Activated CD4-positive, alpha-beta T cell treated with anti-CD3 and anti-CD28 coated beads, Interleukin-2, amount 10 ng/mL, durations not matched to agents 7 days and 5 days (primary cell): ENCODE measurements at places on chromosomes 12 and 14.
A peak's percentile ranks its signal among the peaks of the same experiment; 100 is the strongest.

DNA sequence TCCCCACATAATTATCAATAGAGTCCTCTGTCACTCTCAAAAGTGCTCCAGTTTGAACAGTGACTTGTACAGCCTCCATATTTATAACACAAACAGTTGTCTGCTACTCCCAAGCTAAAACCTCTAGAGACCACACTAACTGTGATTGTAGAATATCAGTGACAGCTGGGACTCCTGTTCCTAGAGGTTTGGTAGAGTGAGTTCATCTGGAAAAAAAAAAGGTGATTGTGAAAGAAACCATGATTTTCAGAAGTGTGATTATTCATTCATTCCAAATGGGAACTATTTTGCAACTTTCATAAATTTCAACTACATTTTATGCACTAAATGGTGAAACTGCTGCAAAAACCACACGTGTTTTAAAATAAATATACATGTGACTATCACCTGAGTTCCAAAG, 128.0 kb upstream of the PLXNC1 start:
- H3K27me3 ChIP-seq = no peaks in the 10 kb centered on the region
- peaks cover 15% of the 10 kb centered on the region for H3K36me3 ChIP-seq
- H3K27ac ChIP-seq = no peak overlapping the region
- no peaks in the 10 kb centered on the region for H3K4me1 ChIP-seq
- H3K4me3 ChIP-seq = no peak overlapping the region

GRCh38 chr12:4441355-4442335, 4.0 kb downstream of the FGF6 start:
- no peak overlapping the region for H3K4me3 ChIP-seq
- DNase-seq = no peak
- peaks cover 16% of the 10 kb centered on the region for H3K4me1 ChIP-seq
- H3K36me3 ChIP-seq = no peaks in the 10 kb centered on the region

GRCh38 chr12:109793411-109793810, 39.8 kb downstream of the TRPV4 start:
- no peak overlapping the region for H3K27ac ChIP-seq
- no peaks in the 10 kb centered on the region for H3K36me3 ChIP-seq
- no peaks in the 10 kb centered on the region for H3K4me1 ChIP-seq
- H3K27me3 ChIP-seq = peaks cover 3% of the 10 kb centered on the region

GRCh38 chr12:105222726-105223351, 13.1 kb downstream of the APPL2 start:
- H3K27me3 ChIP-seq = no peaks in the 10 kb centered on the region
- no peak overlapping the region for H3K4me3 ChIP-seq
- H3K36me3 ChIP-seq = peaks cover 20% of the 10 kb centered on the region
- H3K27ac ChIP-seq = no peak overlapping the region
- peaks cover 23% of the 10 kb centered on the region for H3K4me1 ChIP-seq
- no peak for DNase-seq

DNA sequence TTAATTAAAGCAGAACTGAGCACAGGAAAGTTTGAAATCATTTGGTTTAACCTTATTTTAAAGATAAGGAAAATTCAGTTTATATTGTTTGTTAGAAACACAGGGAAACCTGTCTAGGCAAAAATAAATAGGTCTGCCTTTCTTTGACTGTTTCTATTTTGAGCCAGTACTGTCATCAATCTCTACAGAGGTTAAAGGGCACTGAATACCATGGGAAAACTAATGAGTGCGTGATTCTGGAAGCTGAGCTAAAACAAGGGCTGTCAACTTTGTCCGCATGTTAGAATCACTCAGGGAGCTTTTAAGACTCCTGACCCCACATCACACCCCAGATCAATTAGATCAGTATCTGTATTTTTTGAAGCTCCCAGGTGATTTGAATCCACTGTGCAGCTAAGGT, 38.8 kb downstream of the NOPCHAP1 start:
- H3K27ac ChIP-seq = no peak overlapping the region
- H3K27me3 ChIP-seq = no peaks in the 10 kb centered on the region
- H3K4me1 ChIP-seq = no peaks in the 10 kb centered on the region
- H3K36me3 ChIP-seq = no peaks in the 10 kb centered on the region

DNA sequence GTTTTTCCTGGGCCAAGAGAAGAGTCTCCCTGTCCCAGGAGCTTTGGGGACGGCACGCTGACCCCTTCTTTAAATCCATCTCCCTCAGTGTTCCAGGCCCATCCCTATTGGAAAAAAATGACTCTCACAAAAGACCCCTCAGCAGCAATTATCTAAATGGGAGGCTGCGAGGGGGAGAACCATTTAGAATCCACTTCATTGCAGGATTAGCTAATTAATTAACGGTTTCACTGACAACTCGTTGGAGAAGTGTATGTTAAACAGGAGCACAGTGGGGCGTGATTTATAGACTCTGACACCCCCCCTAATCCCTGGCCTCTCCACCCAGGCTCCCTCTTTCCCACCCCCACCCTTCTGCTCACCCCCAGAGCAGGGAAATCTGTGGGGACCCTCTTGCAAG, 162.8 kb upstream of the LHX5 start:
- no peaks in the 10 kb centered on the region for H3K4me1 ChIP-seq
- H3K27me3 ChIP-seq = peaks cover 17% of the 10 kb centered on the region
- no peak for DNase-seq
- H3K4me3 ChIP-seq = no peak overlapping the region
- no peaks in the 10 kb centered on the region for H3K36me3 ChIP-seq
- no peak overlapping the region for H3K27ac ChIP-seq

GRCh38 chr12:19988459-19988873, 379.9 kb upstream of the PDE3A start:
- H3K36me3 ChIP-seq = no peaks in the 10 kb centered on the region
- H3K4me3 ChIP-seq = no peak overlapping the region
- H3K4me1 ChIP-seq = no peaks in the 10 kb centered on the region
- no peaks in the 10 kb centered on the region for H3K27me3 ChIP-seq
- H3K27ac ChIP-seq = no peak overlapping the region
- no peak for DNase-seq

- no peaks in the 10 kb centered on the region for H3K27me3 ChIP-seq
- peaks cover 73% of the 10 kb centered on the region for H3K4me1 ChIP-seq
- H3K36me3 ChIP-seq = peaks cover 21% of the 10 kb centered on the region
Observed at GRCh38 chr12:111409403-111409779, 3.7 kb downstream of the SH2B3 start.

DNA sequence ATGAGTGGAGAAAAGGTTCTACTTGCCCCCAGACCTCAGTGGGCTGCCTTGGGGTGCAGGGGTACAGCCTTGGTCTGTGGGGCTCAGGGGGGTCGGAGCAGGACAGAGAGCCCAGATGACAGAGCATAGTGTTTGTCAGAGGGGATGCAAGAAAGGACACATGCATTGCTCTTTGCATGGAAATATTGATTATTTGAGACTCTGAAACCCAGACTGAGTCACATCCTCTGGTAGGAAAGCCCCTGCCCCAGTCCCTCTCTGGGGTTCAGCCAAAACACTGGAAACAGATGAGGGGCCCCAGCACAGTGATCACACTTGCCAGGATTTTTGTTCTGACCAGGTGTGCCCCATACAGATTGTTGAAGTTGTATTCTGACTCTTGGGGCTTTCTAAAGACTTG, 1094.4 kb downstream of the BCL11B start:
- H3K4me1 ChIP-seq = peaks cover 95% of the 10 kb centered on the region
- peaks cover 6% of the 10 kb centered on the region for H3K36me3 ChIP-seq
- H3K27ac ChIP-seq = peak overlapping the region; percentile 93
- no peak overlapping the region for H3K4me3 ChIP-seq

- no peaks in the 10 kb centered on the region for H3K4me1 ChIP-seq
- no peak overlapping the region for H3K4me3 ChIP-seq
- no peak overlapping the region for H3K27ac ChIP-seq
- H3K36me3 ChIP-seq = no peaks in the 10 kb centered on the region
Observed at GRCh38 chr12:111353603-111354295, 15.1 kb downstream of the PHETA1 start.

- H3K36me3 ChIP-seq = peaks cover 6% of the 10 kb centered on the region
- H3K4me1 ChIP-seq = peaks cover 21% of the 10 kb centered on the region
- H3K27me3 ChIP-seq = no peaks in the 10 kb centered on the region
- no peak overlapping the region for H3K4me3 ChIP-seq
Observed at GRCh38 chr12:50571786-50572185, 67.0 kb downstream of the DIP2B start.

DNA sequence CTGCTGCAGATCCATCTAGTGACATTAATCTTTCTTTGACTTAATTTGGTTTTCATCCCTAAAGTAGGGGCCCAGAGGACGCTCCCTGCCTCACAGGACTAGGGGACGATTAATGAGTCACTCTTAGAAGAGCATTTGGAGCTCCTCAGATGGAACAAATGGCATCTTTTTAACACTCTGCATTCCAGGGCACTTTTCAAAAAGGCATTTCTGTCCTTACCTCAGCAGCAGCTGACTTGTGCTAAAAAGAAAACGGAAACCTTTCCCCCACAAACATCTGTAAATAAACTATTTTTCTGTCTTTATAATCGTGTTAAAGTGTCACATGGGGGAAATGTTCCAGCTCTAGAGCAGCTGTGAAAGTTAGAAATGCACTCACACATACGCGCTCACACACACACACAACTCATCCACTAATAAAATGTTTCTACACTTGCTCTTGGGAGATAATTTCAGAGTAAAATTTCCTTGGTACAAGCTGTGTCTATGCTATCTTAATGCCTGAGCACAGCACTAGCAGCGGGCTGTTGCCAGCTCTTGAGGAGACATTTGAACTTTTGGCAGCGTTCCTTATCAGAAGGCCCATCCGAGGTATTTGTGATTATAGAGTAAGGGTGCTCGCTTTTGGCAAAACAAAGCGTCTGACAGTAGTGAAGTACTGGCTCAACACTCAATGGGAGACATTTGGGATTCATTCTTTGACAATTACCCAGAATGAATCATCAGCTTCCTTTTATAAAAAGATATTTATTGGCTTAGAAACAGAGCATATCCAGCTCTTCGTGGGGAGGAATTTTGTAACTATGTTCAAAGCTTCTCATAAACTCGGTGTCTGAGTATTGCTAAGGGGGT, 141.3 kb downstream of the PLXNC1 start:
- H3K4me1 ChIP-seq = no peaks in the 10 kb centered on the region
- no peak overlapping the region for H3K4me3 ChIP-seq
- no peak for DNase-seq
- no peak overlapping the region for H3K27ac ChIP-seq

GRCh38 chr14:97571201-97571600, 774.0 kb downstream of the VRK1 start:
- no peaks in the 10 kb centered on the region for H3K4me1 ChIP-seq
- H3K27ac ChIP-seq = no peak overlapping the region
- H3K36me3 ChIP-seq = peaks cover 5% of the 10 kb centered on the region
- H3K4me3 ChIP-seq = no peak overlapping the region

GRCh38 chr12:46303039-46303666, 34.3 kb upstream of the SLC38A1 start:
- peaks cover 11% of the 10 kb centered on the region for H3K27me3 ChIP-seq
- H3K4me1 ChIP-seq = peaks cover 4% of the 10 kb centered on the region
- no peak overlapping the region for H3K4me3 ChIP-seq
- no peaks in the 10 kb centered on the region for H3K36me3 ChIP-seq
- no peak overlapping the region for H3K27ac ChIP-seq
- peak; percentile 60 for DNase-seq

GRCh38 chr12:45575823-45576475, 153.6 kb upstream of the ARID2 start:
- H3K36me3 ChIP-seq = no peaks in the 10 kb centered on the region
- peaks cover 7% of the 10 kb centered on the region for H3K4me1 ChIP-seq
- DNase-seq = no peak
- no peak overlapping the region for H3K27ac ChIP-seq
- peaks cover 9% of the 10 kb centered on the region for H3K27me3 ChIP-seq

DNA sequence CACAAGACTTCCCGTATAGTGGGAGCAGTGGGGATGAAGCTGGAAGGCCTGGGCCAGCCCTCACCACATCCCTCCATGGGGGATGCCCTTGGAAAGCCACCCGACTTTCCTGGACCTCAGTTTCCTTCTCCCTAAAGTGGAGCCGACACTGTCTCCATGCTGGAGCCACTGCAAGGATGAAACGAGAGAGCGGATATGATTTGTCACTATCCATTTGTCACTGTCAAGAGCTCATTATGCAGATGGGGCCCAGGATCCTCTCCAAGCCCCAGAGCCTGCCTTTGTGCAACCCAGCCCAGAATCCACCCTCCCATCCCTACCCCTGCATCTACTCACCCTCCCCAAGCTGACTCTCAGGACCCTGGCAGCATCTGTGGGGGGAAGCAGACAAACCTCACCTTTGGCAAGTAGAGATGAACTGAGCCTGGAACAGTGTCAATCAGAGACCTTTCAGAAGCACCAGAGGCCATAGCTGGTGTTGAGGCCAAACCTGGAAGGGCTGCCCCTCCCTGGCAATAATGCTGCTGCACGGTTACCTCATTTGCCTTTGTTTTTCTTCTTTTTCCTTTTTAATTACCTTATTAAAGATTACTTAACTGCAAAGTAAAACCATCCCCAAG, 287.7 kb upstream of the RTL1 start:
- no peak overlapping the region for H3K27ac ChIP-seq
- H3K27me3 ChIP-seq = no peaks in the 10 kb centered on the region
- no peaks in the 10 kb centered on the region for H3K36me3 ChIP-seq
- DNase-seq = no peak

- no peak overlapping the region for H3K27ac ChIP-seq
- H3K4me1 ChIP-seq = peaks cover 6% of the 10 kb centered on the region
- H3K27me3 ChIP-seq = no peaks in the 10 kb centered on the region
- no peak overlapping the region for H3K4me3 ChIP-seq
- H3K36me3 ChIP-seq = peaks cover 64% of the 10 kb centered on the region
Observed at GRCh38 chr12:116933512-116934246, 22.9 kb downstream of the FBXW8 start.

GRCh38 chr12:2666846-2667245, 127.9 kb upstream of the FKBP4 start:
- H3K4me1 ChIP-seq = no peaks in the 10 kb centered on the region
- no peak overlapping the region for H3K27ac ChIP-seq
- H3K4me3 ChIP-seq = no peak overlapping the region
- no peak for DNase-seq
- no peaks in the 10 kb centered on the region for H3K27me3 ChIP-seq

- H3K4me3 ChIP-seq = no peak overlapping the region
- H3K27ac ChIP-seq = no peak overlapping the region
- no peak for DNase-seq
- H3K4me1 ChIP-seq = peaks cover 70% of the 10 kb centered on the region
- no peaks in the 10 kb centered on the region for H3K27me3 ChIP-seq
Observed at GRCh38 chr12:92029136-92029535, 116.5 kb downstream of the BTG1 start.

DNA sequence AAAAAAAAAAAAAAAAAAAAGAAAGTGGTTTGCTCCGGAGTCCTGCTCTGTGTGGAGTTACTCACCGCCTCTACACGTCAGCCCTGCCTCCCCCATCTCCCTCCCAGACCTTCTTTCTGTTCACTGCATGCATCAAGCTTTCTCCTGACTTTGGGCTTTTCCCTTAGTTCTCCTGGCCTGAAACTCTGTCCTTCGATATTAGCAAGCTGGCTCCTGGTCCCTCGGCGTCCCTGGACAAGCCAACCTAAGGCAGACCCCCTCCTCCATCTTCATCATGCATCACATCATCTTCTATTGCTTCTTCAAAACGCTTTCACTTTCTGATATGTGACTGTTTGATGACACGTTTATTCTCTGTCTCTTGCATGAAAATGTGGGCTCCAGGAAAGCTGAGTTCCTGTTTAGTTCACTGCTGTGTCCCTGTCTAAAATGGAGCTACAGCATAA, 40.6 kb downstream of the SLC15A4 start:
- H3K27ac ChIP-seq = peak overlapping the region; percentile 98
- H3K4me3 ChIP-seq = peak overlapping the region; percentile 72
- no peaks in the 10 kb centered on the region for H3K36me3 ChIP-seq

GRCh38 chr12:91511795-91512420, 329.3 kb upstream of the DCN start:
- peaks cover 3% of the 10 kb centered on the region for H3K27me3 ChIP-seq
- H3K4me3 ChIP-seq = no peak overlapping the region
- no peak overlapping the region for H3K27ac ChIP-seq
- no peak for DNase-seq

- no peaks in the 10 kb centered on the region for H3K36me3 ChIP-seq
- H3K27me3 ChIP-seq = no peaks in the 10 kb centered on the region
- no peak overlapping the region for H3K27ac ChIP-seq
- DNase-seq = no peak
- no peak overlapping the region for H3K4me3 ChIP-seq
Observed at GRCh38 chr12:25501549-25501948, 51.5 kb downstream of the LMNTD1 start.
